ENCODE measurements at places on chromosomes 1 and 21. TPM values are rescaled to one million over a fixed set of nuclear protein-coding genes. Genes with fewer than 3 reads are reported as not detected.
A peak's percentile ranks its signal among the peaks of the same experiment; 100 is the strongest.

- DNase-seq, result peak; percentile 73
Measured at GRCh38 chr1:157968508-157968907, 24.9 kb upstream of the KIRREL1 start.

DNA sequence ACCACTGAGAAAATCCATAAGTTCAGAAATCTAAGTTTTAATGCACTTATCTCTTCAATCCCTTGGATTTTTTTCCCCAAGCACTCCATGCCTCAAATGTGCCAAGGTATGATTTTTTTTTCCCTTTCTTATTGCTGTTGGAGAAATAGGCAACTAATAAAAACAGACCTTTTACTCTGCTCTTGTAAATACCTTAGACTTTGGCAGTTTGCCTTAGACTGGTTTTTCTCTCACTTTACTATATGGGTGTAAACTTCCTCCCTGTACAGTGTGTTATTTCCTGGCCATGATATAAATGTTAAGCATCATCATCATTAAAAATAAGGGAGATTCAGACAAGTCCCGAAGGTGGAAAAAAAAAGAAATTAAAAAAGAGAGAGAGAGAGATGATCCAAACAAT lies 65.7 kb downstream of the LRRC8C start:
- DNase-seq, result no peak

ZBTB8B gene
- under 0.01 TPM for total RNA-seq

SH2D5 gene
- total RNA-seq, result not detected

C4BPA gene
- total RNA-seq, result not detected

DNA sequence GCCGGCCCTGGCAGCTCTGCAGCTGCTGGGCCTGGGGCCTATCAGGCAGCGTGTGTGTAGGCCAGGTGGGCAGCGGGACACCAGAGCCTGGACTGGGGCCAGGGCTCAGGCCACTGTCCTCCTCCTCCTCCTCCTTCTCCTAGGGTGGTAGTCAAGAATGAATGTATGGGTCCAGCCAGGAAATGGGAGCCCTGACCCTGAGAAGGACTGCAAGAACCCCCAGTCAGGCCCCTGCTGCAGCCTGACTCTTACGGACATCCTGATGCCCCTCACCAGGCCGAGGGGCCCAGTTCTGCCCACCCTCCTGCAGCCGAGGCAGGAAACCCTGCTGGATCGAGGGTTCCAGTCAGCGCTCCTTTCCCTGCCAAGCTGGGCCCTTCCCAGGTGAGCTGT lies 3.5 kb downstream of the SLFNL1 start:
- no peak for DNase-seq
